Cortex of kidney (tissue), 1 donor: ENCODE measurements at places on chromosomes 5 and 9.

DNA sequence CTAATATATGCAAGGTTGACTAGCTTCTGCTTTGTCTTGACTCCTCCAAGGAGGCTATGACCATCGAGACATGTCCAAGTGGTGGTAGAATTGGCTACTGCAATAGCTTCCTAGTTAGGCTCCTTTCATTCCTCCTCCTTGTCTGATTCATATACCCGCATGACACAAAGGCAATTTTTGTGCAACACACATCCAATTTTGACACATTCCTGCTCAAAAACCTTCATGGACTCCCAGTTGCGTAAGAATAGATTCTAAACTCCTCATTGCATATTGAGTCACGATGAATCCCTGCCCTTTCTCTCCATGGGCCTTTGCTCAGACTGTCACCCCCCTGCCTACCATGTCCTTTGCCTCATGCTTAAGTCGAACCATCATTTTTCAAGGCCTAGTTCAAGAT lies 344.5 kb downstream of the ACTL7B start:
- DNase-seq: no peak

- DNase-seq: no peak
Measured at GRCh38 chr5:142396436-142397038, 71.7 kb upstream of the SPRY4 start.

GRCh38 chr9:125586172-125586511 lies 120.9 kb downstream of the MAPKAP1 start:
- no peak for DNase-seq

DNA sequence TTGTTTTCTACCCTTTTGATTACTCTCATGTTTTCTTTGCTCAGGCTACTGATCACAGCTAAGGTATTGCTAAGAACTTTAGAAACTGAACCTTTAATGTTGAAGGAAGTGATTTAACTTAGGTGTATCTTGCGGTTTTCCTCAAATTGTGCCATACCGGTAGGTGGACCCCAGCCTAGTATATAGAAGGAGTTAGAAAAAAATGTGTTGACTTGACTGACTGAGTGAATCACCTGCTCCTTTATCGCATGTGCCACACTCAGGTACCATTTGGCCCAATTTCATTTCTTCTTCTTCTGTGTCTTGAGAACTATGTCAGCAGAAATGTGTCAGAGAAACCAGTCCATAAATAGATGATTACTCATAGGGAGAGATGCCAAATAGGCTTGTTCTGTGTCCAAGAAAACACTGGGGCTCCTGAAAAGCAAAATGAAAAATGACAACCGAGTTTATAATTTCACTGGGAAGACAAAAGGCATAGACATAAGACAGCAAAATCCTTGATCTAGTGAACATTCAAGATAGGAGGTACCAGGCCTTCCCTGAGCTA lies 19.4 kb downstream of the PLPPR1 start:
- no peak for DNase-seq

DNA sequence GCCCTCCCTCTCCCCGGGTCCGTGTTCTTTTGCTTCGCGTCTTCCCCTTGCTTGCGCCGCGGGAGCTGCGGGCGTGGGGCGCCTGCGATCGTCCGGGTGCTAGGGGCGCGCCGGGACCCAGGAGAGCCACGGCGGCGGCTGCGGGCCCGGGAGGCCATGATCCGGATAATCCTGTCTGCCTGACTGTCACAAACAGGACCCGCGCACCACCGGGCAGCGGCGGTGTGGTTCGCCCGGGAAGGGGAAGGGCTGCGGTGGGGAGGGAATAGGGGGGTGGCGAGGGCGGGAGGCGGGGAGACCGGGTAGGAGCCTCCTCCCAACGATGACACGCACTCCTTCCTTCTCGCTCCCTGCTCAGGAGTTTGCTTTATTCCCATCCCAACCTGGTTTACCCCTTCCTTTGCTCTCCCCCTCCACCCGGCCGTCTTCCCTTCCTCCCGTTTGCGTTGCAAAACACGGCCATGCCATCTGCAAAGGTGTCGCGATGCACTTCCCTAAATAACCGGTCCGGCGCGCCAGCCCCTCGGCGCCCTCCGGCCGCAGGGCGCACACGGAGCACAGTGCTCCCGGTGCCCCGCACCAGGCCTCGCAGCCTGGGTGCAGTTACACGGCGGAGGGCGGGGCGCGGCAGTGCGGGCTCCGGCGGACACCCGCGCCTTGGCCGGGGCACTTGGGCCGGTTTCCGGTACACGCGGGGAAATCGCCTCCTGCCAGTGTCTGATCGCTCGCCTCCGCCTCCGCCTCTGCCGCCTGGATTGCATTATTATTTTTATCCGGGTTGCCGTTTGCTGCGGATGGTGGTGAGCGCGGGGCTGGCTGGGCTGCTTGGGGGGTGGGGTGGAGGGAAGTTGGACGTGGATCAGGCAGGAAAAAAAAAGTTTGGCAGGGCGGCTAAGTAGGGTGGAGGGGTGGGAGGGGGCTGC lies 1.5 kb downstream of the SMARCA2 start:
- DNase-seq: no peak

DNA sequence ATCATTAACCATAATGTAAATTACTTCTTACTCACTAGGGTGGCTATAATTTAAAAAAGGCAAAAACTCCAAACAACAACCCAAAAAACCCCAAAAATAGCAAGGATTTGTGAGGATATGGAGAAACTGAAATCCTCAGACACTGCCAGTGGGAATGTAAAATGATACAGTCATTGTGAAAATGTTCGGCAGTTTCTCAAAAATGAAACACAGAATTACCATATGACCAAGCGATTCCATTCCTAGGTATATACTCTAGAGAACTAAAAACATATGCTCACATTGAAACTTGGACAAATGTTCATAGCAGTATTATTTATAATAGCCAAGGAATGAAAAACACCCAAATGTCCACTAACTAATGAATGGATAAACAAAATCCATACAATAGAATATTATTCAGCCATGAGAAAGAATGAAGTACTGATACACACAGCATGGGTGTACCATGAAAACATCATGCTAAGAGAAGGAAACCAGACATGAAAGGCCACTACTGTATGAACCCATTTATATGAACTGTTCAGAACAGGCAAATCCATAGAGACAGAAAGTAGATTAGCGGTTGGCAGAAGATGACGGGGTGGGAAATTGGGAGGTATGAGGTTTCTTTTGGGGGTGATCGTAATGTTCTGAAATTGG lies 119.1 kb downstream of the MAPKAP1 start:
- no peak for DNase-seq

DNA sequence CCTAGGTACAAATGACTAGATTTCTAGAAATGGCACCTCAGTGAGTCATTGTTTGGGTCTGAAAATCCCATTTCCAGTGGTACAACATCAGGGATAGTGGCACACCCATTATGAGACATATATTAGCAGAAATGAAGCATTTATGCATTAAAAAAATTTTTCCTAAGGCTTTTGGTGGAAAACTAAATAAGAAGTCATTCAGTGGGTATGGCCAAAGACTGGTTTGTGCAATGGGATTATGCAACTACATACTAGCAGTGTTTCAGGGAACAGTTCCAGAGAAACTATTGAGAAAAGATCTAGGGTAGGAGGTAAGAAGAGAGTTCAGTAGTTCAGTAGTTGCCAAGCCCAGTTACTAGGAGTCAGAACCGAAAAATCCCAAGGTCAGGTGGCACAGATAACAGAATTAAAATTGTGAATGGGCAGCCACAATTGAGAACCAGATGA lies 106.5 kb upstream of the HAPLN1 start:
- no peak for DNase-seq

GRCh38 chr9:121693388-121693670 lies 41.9 kb downstream of the DAB2IP start:
- DNase-seq: no peak

DNA sequence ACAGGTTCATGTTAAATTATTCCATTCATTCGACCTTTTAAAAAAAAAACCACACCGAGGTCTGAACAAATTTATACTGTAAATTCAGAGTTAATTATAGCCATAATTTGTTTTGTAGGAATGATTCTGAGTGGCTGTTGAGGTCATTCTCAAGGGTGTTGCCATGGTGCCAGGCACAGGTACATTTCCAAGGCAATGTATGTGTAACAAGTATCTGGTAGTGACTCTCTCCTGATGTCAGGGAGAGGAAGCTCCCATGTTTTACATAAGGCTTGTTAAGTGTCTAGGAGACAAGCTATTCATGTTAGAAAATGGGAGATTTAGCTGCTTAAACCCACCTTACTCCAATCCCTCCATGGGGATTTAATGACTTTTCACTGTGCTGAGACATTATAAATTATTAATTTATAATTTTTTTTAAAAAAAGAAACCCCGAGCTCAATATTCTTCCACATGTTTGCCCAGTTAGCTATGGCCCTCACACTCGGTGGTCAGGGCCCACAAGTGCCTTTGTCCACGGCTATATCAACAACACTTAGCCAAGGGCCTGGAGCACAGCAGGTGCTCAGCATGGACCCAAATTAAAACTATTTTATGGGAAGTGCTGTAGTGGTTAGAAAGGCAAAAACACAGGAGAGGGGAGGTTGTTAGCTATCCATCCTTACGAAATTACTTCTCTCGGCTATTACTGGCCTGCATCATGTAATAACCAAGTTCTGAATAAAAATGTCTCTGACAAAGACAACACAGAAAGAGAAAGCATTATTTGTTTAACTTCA lies 154.6 kb upstream of the GNA14 start:
- DNase-seq: no peak

DNA sequence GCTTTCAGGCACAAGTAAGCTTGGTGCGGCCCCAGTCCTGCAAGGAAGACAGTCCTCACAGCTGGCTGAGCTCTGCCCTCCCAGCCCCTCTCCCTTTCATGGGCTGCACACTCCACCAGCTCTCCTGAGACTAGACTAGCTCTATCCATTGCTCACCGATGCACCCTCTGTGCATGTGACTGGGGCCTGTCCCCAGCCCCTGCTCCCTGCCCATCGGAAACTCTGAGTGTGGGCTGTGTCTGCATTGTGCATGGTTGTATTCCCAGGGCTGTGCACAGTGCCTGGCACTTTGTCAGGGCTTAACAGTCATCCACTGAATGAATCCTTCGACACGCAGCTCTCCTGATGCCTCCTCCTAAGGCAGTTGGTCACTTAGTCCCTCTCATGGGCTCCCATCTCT lies 92.2 kb downstream of the PPARGC1B start:
- no peak for DNase-seq

DNA sequence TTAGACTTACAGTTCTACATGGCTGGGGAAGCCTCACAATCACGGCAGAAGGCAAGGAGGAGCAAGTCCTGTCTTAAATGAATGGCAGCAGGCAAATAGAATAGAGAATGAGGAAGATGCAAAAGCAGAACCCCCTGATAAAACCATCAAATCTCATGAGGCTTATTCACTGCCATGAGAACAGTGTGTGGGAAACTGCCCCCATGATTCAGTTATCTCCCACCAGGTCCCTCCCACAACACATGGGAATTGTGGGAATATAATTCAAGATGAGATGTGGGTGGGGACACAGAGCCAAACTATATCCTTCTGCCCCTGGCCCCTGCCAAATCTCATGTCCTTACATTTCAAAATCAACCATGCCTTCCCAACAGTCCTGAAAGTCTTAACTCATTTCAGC lies 367.1 kb downstream of the MED10 start:
- DNase-seq: no peak

DNA sequence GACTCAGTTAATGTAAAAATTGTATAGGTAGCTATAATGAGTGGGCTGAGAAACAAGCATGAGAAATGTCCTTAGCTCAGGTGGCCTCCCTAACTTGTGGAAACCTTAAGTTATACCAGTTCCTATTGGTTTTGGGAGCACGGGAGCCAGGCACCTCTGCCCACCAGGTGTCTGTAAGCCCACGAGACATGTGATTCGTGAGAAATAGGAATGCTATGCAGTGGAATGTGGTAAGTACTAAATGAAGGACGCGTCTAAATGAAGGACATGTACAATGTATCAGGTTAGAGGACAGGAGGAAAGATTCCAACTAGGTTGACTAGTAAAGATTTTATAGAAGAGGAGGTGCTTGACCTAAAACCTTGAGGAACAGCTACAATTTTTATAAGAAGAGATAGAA lies 46.0 kb upstream of the F2RL2 start:
- DNase-seq: no peak

DNA sequence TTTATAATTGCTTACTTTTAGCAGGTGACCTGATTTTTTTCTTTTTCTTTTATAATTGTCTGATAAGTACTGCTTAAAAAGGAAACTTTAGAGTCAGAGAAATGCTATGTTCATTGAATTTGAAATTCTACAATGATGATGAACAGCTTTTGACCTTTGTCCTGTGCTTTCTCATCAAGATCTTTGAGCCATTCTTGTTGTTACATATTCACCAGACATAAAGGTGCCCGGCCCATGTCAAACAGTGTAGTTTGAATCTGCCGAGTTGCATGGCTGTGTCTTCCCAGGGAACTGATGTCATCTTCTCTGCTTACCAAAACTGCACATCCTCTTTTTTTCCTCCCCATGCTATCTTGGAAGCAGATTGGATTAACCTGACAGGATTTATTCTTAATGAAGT lies 163.6 kb downstream of the LRRC70 start:
- no peak for DNase-seq

DNA sequence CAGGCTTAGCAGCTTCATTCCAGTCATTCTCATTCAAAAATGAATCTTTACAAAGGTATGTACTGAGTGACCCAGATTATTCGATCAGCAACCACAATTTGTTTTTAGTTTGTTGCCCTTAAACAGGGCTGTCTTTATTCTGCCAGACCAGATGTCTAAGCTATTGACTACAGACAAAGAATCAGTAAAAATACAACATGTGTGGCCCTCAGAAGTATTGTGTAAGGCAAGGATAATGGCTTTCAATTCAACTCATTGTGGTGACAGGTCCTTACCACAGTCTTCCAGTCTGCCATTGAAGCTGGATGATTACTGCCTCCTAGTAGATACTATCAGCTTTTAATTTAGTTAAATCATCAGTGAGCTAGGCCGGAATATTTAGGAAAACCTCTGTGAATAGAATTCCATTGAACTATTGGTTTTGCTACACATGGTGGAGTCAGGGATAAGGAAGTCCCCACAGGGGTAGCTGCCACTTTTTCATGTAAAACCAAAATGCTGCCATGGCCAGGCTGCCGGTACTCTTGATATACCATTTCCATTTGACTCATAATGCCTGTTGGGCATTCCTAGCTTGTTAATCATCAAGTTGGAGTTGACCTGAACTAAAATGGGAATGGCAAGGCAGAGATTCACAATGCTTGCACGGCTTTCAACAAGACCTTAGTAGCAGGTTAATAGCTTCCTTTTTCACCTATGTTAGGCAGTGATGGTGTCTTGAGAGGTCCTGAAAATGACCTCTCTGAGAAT lies 175.6 kb downstream of the MEF2C start:
- no peak for DNase-seq

- DNase-seq: no peak
Measured at GRCh38 chr5:172925336-172925948, 33.8 kb upstream of the RPL26L1 start.

- no peak for DNase-seq
Measured at GRCh38 chr9:109039539-109039938, 26.2 kb upstream of the CTNNAL1 start.

- no peak for DNase-seq
Measured at GRCh38 chr9:79672891-79673290, 101.1 kb downstream of the TLE4 start.

DNA sequence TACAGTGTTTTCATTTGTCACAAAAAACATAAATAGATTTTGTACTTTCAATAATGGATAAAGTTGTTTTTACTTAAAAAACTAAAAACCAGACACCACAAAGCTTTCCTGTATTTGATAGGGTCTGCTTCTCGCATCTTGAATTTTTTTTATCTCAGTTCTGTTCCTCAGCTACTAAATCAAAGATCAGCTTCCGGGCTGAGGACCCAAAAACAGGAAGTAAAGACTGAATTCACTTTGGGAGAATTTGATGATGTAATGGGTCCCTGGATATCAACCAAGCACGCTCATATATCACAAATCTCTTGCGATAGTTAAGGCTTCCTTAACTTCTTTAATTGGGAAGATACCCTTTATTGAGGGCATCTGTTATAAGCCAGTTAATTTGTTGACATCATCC lies 24.1 kb downstream of the ITK start:
- DNase-seq: no peak
